ENCODE measurements at places on chromosomes 3 and 15. TPM values are rescaled to one million over a fixed set of nuclear protein-coding genes. Genes with fewer than 3 reads are reported as not detected.

The PTPRG gene
- polyA plus RNA-seq, result 8.5 TPM

The FRMD4B gene
- polyA plus RNA-seq, result 10.8 TPM

DNA sequence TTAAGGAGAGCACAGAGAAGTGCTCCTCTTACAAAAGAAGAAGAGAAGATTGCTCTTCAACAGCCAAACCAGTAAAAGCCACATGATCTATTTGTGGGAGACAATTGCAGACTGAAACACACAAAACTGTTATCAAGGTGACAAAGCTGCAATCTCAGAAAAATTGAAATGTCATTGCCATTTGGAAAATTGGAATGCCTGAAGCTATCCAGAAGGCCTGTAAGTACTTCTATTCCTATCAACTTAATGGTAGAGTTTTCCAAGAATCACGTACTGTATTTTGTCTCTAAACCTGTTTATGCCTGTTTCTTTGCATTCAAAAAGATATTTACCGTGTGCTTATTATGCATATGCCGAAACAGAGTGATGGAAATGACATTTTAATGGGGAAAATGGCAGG, 204.7 kb downstream of the GREM1 start:
- DNase-seq, result no peak

DNA sequence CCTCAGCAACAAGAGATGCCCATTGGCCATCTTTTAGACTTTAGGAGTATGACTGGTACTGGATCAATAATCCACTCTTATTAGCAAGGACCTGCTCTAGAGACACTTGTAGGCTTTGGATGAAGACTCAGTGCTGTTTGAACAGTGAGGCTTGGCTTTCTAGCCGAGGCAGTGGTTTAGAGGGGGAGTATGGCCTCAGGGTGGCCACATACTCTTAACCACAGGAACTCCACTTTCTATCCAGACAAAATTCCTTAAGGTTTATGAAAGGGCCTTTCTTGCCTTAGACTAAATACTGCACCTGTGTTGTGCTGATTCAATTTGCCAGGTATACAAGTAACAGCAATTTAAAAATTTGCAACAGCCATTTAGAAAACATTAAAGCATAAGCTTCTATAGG, 1046.3 kb downstream of the DIPK2A start:
- no peak for DNase-seq

DNA sequence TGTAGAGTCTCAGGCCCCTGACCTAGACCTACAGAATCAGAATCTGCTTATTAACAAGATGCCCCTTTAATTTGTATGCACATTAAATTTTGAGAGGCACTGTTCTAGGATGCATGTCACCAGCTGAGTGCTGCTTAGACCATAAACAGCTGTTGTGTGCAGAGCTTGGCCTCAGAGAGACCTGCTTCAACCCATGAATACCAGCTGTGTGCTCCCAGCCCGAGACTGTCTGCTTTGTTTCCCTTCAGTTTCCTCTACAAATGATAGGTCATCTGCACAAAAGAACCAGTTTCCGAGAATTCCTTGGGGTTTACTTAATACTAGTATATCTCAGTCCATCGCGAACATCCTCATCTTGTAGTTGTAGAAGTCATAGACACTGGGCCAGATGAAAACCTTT, 158.5 kb upstream of the PFN2 start:
- DNase-seq, result no peak

DNA sequence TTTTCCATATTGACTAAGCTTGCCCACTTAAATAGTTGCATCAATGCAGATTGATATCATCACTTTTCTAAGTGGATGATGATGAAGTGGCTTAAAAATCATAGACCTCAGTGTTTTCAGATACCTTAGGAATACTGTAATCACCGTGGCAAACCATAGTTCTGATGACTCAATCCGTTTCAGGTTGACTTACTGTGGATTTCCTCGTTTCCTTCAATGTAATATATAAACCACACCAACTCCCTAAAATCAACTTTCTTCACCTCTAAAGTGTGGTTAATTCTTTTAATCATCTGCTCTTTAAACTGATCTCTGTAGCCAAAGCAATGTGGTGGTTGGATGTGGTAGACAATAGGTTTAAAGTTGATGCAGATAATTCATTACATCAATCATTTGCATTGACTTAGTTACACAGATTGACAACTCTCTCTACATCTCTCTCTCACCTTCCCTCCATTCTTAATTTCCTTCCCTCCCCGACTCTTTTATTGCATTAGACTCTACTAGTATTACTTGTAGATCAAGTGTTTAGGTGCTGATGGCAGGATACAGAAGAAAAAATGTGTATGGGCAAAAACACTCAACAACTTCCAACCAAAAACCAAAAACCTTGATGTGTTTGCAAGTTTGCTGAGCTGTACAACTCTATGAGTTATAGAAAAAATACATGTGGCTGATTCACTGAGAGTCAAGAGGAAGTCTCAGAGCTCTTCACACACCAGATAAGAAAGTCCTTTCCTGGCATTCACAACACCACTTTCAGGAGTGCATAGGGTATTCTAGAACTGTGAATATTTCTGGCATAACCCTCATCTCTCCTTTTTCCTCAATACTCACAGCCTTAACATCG, 243.5 kb downstream of the NFKBIZ start:
- DNase-seq, result no peak

DNA sequence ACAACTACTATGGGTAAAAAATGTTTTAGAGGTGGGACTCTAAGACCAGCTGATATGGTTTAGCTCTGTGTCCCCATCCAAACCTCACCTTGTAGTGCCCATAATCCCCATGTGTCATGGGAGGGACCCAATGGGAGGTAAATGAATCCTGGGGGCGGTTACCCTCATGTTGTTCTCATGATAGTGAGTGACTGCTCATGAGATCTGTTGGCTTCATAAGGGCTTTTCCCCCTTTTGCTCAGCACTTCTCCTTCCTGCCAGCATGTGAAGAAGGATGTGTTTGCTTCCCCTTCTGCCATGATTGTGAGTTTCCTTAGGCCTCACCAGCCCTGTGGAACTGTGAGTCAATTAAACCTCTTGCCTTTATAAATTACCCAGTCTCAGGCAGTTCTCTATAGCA, 45.7 kb downstream of the FAM98B start:
- no peak for DNase-seq

DNA sequence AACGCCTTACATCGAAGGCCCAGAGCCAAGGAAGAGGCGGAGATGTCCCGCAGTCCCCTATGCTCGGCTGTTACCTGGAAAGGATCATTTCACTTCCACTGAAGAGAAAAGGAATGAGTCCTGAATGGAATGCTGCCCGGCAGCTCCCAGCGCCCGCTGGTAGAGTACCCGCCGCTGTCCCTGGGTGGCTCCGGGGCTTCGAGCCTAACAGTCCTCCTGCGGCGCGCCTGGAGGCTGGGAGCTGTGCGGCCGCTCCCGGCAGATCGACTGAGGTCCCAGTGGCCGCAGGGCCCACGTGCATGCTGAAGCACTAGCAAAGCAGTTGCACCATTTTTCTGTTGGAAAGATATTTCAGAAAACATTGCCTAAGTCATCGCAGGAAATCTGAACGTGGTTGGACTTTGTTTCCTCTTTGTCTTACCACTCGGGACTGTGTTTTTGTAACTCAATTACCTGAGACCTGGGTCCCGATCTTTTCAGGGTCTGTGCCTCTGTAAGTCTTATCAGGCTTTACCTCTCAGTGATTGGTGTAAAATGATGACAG, 984 bp downstream of the RNU6-1 start:
- DNase-seq, result peak; percentile 85

- peak; percentile 40 for DNase-seq
Measured at GRCh38 chr3:128133273-128133883, 9.8 kb upstream of the RUVBL1 start.

- peak; percentile 37 for DNase-seq
Measured at GRCh38 chr3:13880811-13881156, 913 bp upstream of the WNT7A start.

DNA sequence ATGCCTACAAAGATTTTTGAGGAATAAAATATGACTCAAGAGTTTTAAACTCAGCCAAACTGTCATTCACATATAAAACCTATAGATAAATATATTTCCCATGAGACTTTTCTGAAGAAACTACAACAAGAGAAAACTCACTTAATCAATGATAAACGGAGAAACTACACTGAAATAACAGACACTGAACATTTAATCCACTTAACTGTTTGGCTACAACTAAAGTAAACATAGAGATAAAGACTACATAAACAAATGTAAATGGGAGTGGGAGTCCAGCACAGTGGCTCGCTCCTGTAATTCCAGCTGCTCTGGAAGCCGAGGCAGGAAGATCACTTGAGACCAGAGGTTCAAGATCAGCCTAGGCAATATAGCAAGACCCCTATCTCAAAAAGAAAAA, 79.2 kb downstream of the MEX3B start:
- no peak for DNase-seq
